ENCODE measurements at places on chromosomes 7 and 10.

GRCh38 chr7:51792796-51793195, 476.2 kb upstream of the COBL start:
- no peak for DNase-seq

- no peak for DNase-seq
Measured at GRCh38 chr7:114086537-114086913, 167.7 kb upstream of the PPP1R3A start.

DNA sequence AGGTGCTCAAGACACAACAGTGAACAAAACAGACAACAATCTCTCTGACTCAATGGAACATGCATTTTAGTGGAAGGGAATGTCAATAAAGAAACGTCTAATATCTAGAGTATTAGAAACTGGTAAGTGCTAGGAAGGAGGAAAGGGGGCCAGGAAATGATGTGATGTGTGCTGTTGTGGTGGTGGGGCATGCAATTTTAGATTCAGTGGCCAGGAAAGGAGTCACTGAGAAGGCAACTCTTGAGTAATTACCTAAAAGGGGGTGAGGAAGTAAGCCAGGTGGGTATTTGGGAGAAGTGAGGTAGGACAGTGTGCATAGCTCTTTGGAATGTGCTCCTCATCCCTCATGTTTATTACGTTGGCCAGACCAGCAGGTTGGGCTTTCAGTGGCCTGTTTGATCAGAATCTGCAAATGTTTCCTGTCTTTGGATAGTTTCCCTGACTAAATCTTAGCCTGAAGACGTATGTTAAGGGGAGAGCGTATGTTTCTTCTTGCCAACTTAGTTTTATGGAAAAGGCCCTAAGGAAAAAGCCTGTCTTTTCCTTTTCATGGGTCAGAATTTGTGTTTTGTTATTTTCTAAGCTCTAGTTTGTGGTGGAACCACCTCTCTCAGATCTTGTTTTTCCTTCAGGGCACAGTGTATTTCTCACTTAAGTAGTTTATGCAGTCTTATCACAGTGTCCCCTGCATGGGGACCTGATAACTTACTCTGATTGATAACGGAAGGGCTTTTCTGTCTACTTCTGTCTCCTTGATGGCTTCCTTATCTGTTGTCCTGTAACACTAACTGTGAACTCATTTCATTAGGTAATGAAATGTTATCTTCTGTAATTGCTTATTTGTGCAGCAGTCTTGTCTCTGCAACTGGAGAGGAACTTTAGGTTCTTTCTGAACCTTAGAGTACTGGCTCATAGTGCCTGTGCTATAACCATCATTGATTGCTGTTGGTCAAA, 203.7 kb downstream of the AUTS2 start:
- DNase-seq = no peak

DNA sequence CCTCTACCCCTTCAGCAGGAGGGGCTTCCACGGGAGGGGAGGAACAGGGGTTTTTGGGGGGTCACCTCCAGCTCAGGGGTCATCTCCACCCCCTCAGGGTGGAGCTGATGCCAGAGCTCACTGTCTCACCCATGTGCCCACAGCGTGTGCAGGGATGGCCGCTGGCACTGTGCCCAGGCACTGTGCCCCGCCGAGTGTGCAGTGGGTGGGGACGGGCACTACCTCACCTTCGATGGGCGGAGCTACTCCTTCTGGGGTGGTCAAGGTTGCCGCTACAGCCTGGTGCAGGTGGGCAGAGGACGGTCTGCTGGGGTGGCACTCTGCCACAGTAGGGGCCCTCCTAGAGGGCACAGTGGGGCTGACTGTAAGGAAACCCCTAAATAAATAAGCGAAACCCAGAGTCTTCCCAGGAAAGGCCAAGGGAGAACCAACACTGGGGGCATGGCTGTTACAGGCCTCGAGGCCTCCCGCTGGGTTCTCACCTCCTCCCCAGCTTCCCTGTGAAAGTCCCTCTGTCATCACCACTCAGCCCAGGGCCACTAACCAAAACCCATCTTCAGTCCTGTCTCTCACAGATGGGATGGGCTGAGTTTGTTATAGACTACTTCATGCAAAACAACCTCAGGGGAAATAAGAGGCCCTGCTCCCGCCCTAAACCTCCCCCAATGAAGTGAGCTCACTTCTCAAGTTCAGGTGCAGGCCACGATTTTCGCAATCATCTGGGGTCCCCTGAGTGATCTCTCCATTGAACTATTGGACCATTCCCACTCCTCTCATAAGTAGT, 7.4 kb upstream of the ZNF467 start:
- no peak for DNase-seq

- no peak for DNase-seq
Measured at GRCh38 chr10:79378647-79379511, 31.6 kb downstream of the PPIF start.

GRCh38 chr7:23020742-23021401, 6.9 kb upstream of the HYCC1 start:
- DNase-seq = no peak

DNA sequence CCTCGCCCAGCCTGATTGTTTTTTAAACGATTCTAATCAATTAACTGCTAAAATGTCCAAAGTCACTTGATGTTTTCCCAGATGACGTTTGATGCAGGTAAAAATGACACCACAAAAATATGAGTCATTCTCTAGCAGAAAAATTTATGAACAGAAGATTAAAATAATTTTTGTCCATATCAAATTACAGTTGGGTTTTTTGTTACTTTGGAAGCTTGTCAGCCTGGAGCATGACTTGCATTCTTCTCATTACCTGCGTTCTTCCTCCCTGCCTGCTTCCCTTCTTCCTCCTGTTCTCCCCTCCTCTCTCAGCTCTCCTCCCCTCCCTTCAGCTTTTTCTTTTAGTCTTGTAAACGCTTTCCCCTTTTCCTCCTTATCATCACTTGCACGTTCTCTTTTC, 18.7 kb downstream of the IL15RA start:
- DNase-seq = no peak

- DNase-seq = no peak
Measured at GRCh38 chr7:141393056-141393455, 158.2 kb upstream of the AGK start.
